ENCODE measurements at places on chromosomes 6 and 20.

DNA sequence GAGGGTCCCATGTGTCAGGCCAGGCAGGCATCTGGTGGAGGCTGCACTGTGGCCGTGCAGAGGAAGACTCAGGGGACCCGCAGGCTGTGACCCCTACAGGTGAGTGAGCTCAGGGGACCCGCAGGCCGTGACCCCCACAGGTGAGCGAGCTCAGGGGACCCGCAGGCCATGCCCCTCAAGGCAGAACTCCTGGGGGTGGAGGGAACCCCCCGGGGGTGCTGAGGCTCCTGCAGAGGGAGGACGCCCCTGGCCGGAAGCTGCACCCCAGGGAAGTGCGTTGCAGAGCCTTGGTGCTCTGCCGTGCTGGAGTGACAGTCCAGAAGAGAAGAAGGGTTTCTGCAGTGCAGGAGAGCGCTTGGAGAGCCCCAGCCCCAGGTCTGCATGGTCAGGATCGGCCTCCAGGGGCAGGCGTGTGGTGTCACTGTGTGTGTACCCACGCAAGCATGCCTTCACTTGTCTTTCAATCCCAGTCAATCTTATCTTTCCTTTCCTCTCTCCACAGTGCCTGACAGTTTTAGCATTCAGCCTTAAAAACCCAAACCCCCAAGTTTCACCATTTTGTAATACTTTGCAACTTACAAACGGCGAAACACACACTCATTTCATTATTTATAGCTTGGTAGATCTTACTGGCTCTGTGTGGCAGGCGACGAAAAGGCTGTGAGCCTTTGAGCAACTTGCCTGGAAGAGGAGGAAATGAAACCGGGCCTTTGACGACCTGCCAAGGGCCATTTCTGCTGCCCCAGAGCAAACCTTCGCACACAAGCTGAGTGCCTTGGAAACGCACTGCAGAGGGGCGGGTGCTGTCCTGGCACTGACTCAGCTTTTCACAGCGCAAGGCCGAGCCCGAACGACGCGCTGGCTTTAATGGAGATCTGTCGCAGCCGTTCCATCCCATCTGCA lies 101.4 kb upstream of the AGPAT4 start:
- DNase-seq = no peak

DNA sequence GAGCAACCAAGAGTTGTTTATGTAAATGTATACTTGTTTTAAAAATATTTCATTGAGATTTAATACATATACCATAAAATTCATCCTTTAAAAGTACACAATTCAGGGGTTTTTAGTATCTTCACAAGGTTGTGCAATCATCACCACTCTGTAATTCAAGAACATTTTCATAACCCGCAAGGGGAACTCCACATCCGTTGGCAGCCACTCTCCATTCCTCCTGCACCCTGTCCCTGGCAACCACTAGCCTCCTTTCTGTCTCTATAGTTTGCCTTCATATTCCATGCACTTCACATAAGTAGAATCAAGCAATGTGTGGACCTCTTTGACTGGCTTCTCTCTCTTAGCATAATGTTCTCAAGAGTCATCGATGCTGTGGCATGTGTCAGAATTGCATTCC lies 104.2 kb upstream of the PDE10A start:
- DNase-seq = no peak

- DNase-seq = no peak
Observed at GRCh38 chr6:120282005-120282404, 932.4 kb upstream of the MAN1A1 start.

DNA sequence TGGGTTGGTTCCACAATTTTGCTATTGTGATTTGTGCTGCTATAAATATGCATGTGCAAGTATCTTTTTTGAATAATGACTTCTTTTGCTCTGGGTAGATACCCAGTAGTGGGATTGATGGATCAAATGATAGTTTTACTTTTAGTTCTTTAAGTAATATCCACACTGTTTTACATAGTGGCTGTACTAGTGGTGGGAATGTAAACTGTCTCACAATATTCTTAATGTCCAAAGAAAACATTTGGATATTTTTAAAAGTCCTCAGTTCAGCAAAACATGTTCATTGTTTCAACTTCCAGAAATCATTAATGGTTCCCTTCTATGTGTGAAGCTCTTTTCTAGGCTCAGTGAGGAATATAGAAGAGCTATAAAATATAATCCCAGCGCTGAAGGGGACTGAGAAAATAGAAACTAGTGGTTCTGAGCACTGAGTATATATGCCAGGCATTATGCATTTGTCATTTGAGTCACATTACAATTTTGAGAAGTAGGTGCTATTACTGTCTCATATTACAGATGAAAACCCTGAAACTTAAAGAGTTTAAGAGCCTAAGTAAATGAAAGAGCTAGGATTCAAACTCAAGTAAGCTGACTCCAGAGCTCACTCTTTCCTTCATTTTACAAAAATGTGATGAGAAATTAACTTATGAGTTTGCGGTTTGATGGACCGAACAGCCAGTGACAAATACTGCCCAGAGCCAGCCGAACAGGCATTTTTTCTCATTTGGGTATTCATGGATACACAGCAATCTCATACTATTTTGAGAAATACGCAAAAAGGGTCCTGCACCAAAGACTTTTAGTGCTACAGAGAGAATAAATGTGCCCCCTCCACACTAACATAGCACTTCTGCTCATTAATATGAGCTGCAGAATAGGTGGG lies 250.1 kb downstream of the TBX18 start:
- DNase-seq = no peak

- DNase-seq = no peak
Observed at GRCh38 chr6:28424163-28424562, 19.1 kb downstream of the ZSCAN23 start.

- peak; percentile 10 for DNase-seq
Observed at GRCh38 chr6:33914645-33915044, 110.8 kb upstream of the MLN start.

GRCh38 chr6:82385102-82385501 lies 21.5 kb downstream of the TPBG start:
- DNase-seq = no peak

GRCh38 chr20:16486532-16486931 lies 86.7 kb downstream of the KIF16B start:
- no peak for DNase-seq

GRCh38 chr20:6006603-6006949 lies 47.3 kb downstream of the LRRN4 start:
- no peak for DNase-seq

GRCh38 chr6:138944412-138944811 lies 43.6 kb downstream of the REPS1 start:
- no peak for DNase-seq

DNA sequence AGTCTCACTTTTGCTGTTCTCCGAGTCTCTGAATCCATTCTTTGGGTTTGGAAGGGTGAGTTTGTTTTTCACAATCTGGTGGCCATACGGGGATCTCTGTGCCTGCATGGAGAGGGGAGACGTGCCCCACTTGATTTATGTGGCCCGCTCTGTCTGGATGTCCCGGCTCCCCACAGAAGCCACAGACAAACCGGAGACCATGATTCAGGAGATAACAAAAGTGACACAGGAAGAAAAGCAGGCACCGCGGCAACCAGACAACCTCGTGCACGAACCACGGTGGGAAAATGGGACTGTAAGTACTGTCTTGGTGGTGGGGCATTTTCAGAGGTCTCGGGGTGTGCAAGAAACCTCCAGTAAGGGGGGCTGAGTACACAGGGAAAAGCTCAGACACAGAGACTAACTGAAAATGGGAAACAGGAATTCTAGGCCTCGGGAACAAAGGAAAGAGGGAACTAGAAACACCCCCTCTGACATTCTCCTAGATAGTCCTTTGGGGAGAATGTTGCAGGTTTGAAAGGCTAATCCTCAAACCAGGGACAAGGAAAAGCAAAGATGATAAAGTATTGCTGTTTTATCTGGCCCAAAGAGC lies 22.1 kb upstream of the ZNF318 start:
- DNase-seq = no peak

GRCh38 chr6:7414811-7415210 lies 25.2 kb downstream of the RIOK1 start:
- DNase-seq = no peak

DNA sequence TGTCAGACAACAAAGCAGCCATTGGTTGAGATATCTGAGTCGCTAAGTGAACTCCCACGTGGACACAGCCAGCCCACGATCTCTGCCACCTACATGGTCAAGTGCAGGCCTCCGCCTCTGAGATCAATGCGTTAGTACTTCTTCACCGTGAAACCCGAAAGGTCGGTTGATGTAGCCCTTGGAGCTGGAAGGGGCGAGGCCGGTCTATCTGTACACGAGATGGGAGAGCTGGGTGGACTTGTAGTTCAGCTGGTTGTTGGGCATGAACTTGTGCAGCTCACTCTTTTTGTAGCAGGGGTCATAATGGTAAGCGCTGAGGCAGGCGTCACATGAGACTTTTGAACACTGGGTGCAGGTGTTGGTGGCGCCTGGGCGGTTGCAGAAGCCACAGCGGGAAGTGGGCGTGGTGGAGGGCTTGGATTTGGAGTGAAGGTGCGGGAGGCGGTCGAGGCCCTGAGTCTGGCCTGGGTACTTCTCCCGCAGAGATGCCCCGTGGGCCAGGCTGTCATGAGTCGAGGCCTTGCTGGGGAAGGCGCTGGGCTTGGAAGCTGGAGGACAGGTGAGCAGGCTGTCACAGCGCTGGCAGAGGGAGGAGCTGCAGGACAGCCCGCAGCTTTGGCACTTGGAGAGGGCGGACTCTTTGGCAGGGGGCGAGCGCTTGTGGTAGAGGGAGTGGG lies 9.8 kb downstream of the SPATA2 start:
- DNase-seq = no peak

DNA sequence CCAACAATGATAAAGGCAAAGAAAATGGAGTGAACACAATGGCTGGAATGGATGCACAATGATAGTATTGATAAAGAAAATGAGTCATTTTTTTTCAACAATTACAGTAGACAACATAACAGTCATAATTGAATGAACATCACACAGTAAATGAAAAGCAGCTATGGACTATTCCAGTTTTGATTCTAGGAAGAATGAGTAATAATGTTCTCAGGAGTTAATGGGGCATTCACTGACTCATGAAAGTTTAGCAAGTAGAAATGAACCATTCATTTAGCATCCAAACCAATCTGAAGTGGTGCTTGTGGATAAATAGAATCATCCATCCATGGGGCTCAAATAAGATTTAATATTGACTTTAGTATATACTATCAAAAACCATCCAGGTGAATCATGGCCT lies 1029.5 kb upstream of the GJE1 start:
- DNase-seq = no peak

DNA sequence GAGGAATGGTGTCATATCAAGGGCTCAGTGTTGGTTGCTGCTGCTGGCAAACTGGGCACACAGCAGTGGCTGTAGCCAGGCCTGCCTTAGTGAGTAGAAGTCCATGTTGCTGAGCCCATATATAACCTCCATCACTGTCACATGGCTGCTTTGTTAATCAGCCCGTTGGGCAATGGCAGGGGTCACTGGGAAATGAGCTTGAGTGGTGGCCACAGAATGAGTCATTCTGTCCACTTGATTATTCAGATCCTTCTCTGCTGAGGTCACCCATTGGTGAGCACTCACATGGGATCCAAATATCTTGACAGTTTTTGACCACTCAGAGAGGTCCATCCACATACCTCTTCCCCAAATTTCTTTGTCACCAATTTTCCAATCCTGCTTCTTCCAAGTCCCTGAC lies 898.9 kb upstream of the EYS start:
- DNase-seq = no peak

DNA sequence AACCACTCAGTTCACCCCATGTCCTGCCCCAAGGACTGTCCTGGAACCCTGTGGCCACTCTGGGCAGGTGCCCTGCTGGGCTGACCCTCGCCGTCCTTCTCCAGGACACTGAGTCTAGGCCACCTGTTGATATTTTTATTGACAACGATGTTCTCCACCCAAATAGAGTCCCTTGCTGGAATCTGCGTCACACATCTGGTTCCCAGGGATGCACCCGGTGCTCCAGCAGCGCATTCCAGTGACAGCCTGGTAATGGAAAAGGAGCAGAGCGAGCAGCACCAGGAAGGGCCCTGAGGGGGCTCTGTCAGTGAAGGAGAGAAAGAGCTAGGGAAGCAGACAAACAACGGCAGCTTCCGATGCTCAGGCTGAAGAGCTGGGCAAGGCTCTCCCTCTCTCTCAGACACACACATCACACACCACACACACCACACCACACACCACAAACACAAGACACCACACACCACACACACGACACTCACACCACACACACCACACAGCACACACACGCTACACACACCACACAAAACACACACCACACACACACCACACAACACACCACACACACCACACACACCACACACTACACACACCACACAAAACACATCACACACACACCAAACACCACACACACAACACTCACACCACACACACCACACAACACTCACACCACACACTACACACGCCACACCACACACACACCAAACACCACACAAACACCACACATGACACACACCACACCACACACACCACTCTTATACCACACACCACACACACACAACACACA lies 117.9 kb upstream of the THBS2 start:
- DNase-seq = no peak

DNA sequence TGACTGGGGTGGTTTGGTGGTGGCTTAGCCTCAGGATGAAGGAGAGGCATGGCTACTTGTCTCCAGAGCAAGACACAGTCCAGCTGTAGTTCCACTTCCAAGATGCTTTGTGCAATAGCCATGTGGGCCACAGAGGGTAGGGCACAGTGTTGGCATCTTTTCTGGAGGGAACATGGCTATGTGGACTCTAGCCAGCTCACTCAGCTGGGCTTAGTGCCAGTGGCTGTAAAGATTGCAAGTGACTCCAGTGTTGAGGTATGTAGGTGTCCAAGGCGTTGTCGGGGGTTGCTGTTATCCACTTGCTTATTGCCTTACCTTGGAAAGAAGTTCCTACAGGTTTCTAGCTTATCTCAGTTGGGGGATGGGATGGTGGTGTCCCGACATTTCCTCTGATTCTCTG lies 233.4 kb downstream of the CD109 start:
- no peak for DNase-seq

- no peak for DNase-seq
Observed at GRCh38 chr20:33437141-33437911, 6.2 kb downstream of the SNTA1 start.

GRCh38 chr6:37667050-37667814 lies 30.5 kb downstream of the MDGA1 start:
- no peak for DNase-seq

GRCh38 chr6:3390698-3391097 lies 66.2 kb downstream of the SLC22A23 start:
- no peak for DNase-seq

GRCh38 chr20:43669332-43669731 lies 2.4 kb downstream of the MYBL2 start:
- DNase-seq = no peak

All from stimulated activated CD4-positive, alpha-beta T cell treated with anti-CD3 and anti-CD28 coated beads, Interleukin-15, amount 100 ng/mL, for 1 hour (primary cell).